NCI-H146 (cell line): ENCODE measurements at places on chromosomes 13 and 19.
A peak's percentile ranks its signal among the peaks of the same experiment; 100 is the strongest.

GRCh38 chr13:46012404-46012803, 40.1 kb downstream of the ZC3H13 start:
- no peak for DNase-seq

GRCh38 chr19:3603121-3603811, 3.4 kb downstream of the TBXA2R start:
- no peak for DNase-seq

DNA sequence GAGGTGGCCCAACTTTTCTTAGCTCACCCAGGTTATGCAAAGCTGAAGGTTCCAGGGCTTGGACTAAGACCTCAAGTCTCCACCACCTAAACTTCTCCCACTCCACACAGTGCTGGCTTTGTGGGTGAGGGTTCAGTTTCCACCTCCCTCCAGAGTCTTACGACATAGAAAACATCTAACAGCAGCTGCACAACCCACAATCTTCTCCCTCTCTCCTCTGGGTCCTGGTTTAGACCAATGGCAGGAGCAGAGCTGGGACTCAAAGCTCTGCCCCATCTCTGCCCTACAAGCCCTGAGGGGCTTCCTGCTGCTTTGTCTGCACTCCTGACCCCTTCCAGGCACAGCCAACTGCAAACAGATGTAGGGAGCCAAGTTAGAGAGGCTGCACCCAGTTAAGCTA, 16.0 kb downstream of the IRGC start:
- no peak for DNase-seq

GRCh38 chr13:19178901-19179593, 2.6 kb downstream of the TUBA3C start:
- DNase-seq: no peak

DNA sequence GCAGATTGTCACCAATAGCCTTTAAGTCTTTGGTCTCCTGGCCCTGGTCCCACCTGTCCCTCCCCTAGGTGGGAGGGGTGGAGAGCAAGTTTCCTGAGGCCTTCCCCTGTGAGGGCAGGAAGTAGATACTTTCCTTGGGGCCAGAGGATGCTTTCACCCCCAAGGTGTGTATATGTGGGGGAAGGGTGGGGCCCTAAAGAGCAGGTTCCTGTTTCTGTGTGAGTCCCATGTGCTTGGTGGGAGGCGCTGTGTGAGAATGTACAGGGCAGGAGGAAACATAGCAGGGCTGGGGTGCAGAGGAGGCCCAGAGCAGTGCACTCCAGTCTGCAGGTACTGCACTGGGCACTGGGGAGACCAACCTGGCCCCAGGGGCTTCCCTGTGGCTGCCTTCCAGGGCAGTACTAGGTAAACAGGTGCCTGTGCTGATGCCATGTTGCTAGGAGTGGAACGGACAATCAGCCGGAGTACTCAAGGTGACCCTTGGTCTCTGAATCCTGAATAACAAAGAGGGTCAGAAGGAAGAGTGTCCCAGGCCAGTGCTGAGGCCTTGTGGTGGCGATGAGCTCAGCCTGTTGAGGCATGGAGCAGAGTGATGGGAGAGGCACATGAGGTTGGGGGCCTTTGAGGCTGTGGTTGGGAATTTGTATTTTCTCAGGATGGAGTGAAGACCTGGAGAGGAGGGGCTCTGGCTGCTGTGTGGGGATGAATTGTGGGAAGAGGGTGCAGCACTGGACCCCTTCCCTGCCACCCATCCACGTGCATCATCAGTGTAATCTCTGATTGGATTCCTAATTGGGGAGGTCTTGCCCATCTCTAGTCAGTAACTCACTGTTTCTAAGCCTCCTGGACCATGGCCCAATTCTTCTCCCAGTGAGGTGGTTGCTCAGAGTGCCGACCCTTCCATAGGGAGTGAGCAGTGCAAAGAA, 5.1 kb downstream of the EGLN2 start:
- no peak for DNase-seq

- no peak for DNase-seq
Measured at GRCh38 chr19:31532034-31532433, 182.8 kb upstream of the TSHZ3 start.

DNA sequence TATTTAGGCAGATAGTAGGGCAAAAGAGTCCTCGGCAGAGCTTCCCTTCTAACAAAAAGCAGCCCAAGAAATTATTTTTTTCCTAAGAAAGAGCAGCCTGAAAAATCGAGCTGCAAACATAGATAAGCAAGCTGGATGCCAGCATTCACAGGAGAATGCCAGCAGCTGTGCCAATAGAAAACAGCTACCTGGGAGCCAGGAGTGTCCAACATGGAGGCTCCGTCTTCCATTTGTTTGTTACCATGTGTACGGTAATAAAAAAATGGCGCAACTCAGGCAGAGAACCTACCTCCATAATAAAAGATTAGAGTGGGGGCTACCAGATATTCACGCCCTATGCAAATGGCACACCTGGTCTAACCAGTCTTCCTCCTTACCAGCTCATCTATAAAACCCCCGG, 77.6 kb upstream of the IPO5 start:
- DNase-seq: peak; percentile 72

DNA sequence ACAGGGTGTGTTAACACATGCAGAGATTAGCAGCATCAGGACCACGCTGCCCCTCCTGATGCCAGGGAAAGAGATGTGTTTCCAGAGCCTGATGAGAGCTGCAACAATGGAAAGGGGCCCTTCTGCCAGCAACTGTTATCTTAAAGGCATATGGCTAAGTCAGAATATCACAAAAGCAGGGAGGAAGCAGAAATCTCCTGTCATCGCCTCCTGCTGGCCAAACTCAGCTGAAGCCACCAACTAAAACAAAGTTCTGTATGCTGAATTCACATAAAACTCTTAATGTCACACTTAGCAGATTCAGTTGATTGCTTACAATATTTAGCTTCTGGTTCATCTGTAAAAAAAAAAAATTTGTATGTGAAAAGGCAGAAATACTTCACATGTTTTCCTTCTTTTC, 178.2 kb downstream of the GPC5 start:
- DNase-seq: no peak

- DNase-seq: peak; percentile 50
Measured at GRCh38 chr13:42786715-42787114, 5.3 kb downstream of the FAM216B start.

GRCh38 chr13:77725071-77725470, 27.6 kb downstream of the SLAIN1 start:
- DNase-seq: no peak

- no peak for DNase-seq
Measured at GRCh38 chr13:98650396-98651107, 73.6 kb upstream of the STK24 start.

DNA sequence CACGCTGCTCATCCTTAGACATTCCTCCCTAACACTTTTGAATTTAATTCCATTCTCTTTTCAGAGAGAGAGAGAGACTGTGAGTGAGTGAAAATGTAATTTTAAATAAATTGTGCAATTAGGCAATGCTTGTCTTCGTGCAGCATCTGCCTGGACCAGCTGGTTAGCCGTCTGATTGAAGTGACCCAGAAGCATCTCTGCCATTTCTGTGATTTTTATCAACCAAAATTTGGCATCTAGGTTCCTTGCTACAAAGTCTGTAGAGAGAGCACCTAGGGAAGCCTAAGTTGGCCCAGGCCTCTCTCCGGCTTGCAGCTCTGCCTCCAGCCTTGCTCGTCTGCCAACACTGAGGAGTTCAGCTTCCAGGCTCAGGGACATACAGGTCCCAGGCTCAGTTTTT, 138.6 kb upstream of the GPR12 start:
- no peak for DNase-seq

GRCh38 chr13:88162076-88162702, 491.0 kb downstream of the SLITRK5 start:
- no peak for DNase-seq

DNA sequence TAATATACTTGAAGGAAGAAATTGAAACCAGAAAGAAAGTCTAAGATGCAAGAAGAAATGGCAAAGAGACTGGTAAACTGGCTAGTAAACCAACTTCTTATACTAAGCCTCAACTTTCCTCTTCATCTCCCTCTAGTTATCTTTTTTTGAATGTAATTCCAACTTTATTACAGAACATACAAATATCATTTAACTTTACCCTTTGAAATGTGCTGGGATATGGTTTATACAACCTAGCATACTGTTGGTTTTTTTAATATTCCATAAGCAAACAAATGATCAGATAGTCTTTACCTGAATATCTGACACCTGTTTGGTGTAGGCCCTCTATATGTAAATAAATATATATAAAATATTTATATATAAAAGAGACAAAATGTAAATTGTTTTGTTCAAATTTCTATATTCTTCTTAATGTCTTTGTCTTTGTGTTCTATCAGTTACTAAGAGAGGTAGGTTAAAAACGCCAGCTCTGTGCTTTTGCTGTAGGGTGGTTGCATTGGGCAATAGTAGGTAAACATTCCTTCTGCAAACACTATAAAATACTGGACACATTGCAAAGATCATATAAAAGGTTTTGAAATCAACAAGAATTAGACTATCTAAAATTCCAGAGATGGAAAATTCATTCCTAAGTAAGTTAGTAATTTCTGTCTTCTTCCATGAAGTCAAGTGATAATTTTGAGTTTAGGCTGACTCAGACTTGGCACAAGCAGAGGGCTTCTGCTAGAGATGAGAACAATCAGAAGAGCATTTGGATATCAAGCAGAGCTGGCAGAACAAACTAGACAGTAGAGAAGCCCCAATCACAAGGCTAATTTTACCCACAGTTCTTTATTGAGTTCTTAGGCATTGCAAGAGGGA, 383.3 kb downstream of the RFC3 start:
- no peak for DNase-seq

DNA sequence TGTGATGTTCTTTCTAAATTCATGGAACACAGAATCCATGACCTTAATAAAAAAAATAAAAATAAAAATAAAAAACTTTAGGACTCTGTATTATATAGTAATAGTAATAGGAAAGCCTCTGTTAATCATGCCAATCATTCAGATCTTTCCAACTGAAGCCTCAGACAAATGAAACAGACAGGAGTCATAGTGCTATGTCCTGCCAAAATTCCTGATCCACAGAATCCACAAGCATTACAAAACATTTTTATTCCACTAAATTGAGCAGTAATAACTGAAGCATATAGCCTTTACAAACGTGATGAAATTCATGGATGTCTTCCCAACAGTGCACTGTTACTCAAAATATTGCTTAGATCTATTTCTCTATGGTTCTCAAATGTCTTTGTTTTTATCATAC, 820.6 kb upstream of the PCDH9 start:
- no peak for DNase-seq

DNA sequence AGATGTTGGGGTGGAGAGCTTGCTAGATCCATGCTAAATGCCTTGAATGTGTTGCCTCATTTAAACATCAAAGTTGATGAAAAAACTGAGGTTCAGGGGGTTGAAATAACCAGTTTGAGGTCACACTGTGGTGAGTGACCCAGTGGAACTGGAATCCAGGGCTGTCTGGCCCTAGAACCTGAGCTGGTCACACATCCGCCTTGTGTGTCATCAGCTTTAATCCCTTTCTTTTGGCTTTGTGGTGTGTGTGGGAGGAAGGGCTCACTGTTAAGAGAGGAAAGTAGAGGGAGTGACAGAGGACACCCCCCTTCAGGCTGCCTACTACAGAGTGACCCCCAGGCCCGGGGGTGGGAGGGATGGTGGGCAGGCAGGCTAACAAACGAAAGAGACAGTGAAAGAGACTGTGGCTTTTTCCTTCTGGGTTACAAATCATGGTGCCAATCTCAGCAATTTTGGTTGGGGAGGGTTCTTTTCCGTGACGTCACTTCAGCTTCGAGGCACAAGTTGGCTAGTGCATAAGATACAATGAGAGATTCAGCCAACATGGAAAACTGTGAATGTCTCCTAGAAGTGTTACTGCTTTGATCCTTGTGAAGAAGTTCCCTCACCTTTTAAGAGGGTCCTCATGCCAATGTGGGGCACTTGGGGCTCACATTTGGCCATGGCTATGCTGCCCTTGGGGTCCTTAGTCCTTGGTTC, 164.9 kb downstream of the DLEU7 start:
- no peak for DNase-seq

DNA sequence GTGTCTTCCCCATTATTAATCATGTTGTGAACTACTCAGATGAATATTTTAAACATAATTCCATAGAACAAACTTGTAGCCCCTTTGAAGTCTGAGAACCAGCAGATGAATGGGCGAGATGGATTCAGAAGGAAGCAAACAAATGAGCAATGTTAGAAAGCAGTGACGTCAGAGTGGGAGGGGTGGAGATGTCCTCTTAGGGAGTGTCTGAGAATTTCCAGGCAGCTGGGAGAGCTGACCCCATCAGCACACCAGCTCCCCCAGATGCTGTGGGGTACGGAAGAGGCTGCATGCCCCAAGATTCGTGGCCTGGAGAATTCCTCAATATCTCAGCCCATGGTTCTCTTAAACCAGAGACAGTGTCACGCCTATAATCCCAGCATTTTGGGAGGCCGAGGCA, 68.6 kb downstream of the DPF1 start:
- no peak for DNase-seq

- DNase-seq: no peak
Measured at GRCh38 chr13:71460211-71460610, 406.8 kb downstream of the DACH1 start.

GRCh38 chr13:35549481-35549880, 73.0 kb upstream of the MAB21L1 start:
- no peak for DNase-seq

GRCh38 chr19:41698746-41699230, 9.6 kb upstream of the CEACAM5 start:
- no peak for DNase-seq

- peak; percentile 44 for DNase-seq
Measured at GRCh38 chr13:113759525-113760137, 605 bp downstream of the TMEM255B start.

GRCh38 chr19:17205237-17206140, 9.7 kb upstream of the USE1 start:
- peak; percentile 55 for DNase-seq

- no peak for DNase-seq
Measured at GRCh38 chr19:19262190-19263057, 10.7 kb downstream of the TM6SF2 start.

DNA sequence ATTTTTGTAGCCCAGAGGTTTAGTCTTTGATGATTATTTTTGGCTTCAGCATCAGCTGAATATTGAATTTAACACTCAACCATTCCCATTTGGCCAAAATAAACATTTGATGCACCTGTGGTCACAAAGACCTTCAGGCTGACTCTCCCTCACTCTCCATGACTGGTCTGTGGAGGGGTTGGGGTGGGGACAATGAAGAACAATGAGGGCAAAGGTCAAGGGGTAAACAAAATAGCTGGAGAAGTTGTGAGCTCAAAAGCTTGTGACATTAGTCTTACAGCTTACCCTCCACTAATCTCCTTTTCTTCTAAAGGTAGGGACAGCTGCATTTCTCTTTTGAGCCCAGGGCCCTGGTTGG, 86.9 kb downstream of the SLC15A1 start:
- DNase-seq: no peak
